GM12892 (cell line): ENCODE measurements at places on chromosomes 1 and 21.

DNA sequence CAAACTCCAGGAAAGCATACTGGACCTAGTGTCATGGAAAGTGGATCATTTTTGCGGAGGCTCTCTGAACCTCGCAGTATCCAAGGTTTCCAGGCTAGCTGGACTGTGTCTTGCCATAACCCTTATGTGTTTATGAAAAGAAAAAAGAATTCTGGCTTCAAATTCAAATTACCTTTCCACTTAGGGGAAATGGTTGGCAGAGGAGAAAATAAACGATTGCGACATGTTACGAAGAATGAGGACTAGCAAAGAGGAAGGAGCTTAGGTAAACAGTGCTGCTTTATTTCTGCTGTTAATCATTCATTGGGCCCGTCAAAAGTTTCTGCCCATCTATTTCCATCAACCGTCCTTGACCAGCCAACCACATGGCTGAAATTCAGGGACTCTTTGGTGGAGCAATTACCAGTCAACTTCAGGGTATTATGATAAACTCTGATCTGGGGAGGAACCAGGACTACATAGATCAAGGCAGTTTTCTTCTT is at the start of gene C4BPA:
Gene C4BPA (plus strand): TSS at position 342 of the 482 bp plus-strand sequence. CDS start 8,793 bp downstream, outside the sequence.
- no peak for DNase-seq

GRCh38 chr1:153174624-153175023 is 23.9 kb upstream of the SPRR2G start:
- no peak for DNase-seq

GRCh38 chr21:16421007-16421406 is 691.2 kb downstream of the USP25 start:
- no peak for DNase-seq

DNA sequence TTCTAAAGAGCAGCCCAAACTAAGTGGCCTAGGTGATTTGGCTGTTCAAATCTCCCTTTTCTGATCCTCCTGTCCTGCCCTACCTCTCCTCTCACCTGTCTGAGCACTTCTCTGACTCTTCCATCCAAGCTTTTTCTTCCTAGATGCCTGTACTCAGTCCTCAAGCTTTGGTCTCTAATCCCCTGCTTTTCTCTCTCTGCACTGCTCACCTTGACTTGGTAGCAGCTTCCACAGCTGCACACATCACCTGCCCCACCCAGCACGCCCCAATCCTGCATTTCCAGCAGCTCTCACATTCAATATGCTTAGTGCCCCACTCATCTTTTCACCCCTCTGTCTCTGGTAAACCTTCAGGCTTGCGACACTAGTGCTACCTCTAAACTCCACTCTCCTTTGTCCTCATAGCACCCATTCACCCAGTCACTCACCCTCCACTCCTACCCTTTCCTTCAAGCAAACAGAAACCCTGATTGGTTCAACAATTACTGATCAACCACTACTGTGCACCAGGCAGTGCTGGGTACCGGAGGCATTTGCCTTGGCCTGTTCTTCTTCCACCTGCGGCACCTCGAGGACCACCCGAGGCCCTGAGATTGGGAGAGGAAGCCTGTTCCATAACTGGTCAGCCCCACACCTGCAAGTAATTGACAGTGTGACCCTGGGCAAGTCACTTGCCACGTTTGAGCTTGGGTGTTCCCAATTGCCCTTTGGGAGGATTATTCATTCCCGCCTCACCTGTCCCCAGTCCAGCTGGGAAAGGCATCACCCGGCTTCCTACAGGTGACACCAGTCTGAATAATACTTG is 136.1 kb upstream of the EDN2 start:
- DNase-seq, result no peak

DNA sequence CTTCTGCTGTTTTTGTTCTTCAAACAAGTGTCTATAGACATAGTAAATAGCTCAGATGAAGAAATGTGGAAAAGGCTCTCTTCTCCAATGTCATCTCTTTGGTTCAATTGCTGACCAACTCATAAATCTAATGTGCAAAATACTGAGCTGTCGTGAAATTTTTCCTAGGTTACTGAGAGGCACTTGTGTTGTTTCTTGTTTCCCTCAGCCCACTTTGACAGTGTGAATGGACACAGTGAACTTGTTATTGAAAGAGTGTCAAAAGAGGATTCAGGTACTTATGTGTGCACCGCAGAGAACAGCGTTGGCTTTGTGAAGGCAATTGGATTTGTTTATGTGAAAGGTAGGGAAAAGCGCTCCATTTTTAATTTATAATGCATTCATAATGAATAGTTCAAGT is 245.3 kb downstream of the TPR start:
- DNase-seq, result no peak

- no peak for DNase-seq
Measured at GRCh38 chr1:172827841-172828240, 168.9 kb downstream of the FASLG start.

DNA sequence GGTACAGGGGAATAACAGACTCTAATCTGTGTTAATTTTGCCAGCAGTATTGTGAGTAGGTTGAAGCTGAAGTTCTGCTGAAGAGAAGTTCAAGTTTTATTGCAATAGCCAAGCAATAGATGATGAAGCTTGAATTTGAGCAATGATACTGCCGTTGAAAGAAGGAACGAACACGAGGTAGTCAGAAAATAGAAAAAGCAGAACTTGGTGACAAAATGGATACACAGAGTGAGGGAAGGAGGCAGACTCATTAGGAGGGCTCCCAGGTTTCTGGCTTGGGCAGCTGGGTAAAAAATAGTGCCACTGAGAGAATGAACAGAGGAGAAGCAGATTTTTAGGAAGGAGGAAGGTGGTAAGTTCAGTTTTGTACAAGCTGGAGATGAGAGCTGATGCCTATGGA is 22.3 kb upstream of the AGO1 start:
- no peak for DNase-seq

DNA sequence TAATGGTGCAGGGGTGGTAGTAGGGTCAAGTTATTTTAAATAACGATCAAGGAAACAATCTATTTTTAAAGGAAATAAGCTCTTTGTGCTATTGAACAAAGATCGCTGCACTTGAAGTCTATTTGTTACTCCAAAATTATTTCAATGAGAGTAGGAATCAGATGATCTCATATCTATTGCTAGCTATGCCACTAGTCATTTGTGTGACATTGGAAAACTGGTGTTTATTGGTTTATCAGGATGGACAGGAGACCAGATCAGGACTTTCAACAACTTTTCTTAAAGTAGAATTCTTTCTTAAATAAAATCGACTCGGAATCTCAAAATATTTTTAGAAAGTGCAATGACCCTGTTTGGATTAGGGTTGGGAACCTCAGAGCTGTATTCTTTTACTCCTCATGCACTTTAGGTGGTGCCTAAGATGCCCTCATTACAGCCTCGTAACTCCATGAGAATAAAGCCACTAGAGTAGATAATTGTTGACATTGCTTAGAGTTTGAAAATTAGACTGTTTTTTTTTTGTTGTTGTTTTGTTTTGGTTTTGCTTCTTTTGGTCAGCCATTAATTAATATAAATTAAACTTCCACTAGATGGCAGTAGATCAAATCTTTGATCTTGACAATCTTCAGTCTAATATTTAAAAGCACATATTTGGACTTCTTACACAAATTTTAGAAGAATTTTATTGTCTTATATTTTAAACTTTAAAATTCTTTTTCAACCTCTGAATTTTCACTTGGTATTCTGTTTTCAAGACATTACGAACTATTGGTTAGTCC is 352.4 kb downstream of the USP25 start:
- no peak for DNase-seq

DNA sequence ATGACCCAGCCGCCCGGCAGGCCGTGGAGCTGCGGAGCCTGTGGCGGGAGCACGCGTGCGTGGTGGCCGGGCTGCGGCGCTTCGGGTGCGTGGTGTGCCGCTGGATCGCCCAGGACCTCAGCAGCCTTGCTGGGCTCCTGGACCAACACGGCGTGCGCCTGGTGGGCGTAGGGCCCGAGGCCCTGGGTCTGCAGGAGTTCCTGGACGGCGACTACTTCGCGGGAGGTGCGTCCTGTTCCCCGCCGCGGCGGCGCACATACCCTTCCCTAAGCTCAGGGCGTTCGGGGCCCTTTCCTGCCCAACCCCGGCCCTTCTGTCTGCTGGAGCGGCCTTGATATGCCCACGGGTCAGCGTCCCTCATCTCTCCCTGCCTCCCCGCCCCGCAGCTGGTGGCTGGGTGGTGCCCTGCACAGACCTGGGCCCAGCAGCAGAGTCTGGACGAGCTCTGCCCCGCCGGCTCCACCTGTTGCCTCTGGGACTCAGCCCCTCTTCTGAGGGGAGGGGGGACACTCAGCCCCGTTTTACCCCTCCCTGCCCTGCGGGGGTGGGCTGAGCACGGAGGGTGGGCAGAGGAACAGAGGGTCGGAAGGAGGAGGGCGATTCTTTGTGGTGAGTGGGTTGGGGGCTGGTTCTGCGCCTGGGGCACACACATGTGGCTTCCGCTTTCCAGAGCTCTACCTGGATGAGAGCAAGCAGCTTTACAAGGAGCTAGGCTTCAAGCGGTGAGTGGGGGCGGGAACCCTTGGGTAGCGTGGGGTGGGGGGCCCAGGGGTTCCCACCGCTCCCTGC is 688 bp downstream of the PRXL2B start:
- no peak for DNase-seq
